ENCODE measurements at places on chromosomes 12 and 14. TPM values are rescaled to one million over a fixed set of nuclear protein-coding genes. Genes with fewer than 3 reads are reported as not detected.

SOAT2 gene
- total RNA-seq = not detected

FGF6 gene
- not detected for total RNA-seq

COA8 gene
- total RNA-seq = 37.8 TPM

SMCO2 gene
- total RNA-seq = not detected

TSHR gene
- not detected for total RNA-seq

ARID2 gene
- 18.3 TPM for total RNA-seq

DNA sequence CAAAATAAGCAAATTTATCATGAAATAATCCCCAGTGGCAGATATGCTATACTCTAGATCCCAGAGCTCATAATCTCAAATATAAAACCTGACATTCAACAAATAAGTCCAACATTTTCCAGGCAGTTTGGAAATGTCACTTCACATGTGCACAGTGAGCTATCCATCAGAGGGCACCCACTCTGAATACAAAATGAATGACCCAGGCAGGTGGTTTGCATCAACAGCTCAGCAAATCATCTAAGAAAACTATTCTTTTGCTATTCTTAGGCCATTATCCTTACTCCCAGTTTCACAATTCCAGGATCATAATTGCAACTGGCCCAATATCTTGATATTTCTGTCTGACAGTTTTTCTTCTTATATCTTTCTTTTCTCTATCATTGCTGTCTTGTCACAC, 38.5 kb downstream of the TRIM9 start:
- no peak for DNase-seq

GRCh38 chr12:42356344-42356743, 30.4 kb downstream of the PPHLN1 start:
- no peak for DNase-seq

DNA sequence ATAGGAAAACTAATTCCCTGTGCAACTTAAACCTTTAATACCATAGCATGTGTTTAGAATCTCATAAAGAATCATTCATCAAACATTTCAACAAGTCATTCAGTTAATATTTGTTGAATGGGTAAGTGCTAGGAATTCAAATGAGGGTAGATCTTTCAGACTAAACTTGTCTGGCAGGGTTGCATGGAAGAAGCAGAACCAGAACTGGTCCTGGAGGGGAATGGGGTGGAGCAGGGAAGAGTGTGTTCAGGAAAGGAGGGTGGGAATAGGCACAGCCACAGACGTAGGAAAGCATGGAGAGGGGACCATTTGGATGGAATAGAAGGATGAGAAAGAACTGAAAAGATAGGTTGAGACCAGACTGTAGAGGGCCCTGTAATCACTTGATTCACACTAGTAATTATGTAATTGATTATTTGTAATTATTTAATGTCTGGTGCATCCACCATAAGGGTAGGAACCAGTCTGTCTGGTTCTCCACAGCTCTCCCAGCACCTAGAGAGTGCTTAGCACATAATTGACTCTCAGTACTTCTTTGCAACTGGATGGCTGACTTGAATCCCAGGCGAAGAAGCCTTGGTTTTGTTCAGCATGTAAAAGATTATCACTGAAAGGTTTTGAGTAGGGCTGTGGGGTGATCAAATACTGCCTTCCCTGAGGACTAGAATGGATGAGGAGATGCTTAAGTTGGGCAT, 3.0 kb upstream of the MAP3K9 start:
- no peak for DNase-seq

- no peak for DNase-seq
These were observed 126.5 kb downstream of the C12orf75 start for GRCh38 chr12:105457026-105457425.

GRCh38 chr14:56027916-56028712, 90.1 kb upstream of the PELI2 start:
- DNase-seq = no peak

DNA sequence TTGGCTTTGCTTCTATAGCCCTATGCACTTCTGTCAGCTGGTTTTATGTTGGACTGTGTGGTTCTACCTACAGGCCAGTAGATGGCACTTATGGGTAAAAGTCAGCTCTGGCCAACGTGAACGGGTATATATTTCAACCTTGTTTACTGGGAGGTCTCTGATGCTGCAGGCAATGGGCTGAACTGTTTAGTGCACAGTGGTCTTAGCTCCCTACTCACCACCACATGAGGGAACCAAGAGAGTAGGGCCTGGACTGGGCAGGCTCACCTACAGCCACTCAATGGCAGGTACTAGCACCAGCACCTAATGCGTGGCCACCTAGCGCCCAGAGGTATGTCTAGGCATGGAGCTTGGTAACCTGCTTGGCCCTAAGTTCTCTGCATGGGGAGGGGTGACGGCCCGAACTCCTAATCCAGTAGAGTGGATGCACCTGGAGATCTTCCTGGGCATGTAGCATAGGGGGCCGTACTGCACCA, 481.8 kb downstream of the TMEM117 start:
- DNase-seq = no peak

DNA sequence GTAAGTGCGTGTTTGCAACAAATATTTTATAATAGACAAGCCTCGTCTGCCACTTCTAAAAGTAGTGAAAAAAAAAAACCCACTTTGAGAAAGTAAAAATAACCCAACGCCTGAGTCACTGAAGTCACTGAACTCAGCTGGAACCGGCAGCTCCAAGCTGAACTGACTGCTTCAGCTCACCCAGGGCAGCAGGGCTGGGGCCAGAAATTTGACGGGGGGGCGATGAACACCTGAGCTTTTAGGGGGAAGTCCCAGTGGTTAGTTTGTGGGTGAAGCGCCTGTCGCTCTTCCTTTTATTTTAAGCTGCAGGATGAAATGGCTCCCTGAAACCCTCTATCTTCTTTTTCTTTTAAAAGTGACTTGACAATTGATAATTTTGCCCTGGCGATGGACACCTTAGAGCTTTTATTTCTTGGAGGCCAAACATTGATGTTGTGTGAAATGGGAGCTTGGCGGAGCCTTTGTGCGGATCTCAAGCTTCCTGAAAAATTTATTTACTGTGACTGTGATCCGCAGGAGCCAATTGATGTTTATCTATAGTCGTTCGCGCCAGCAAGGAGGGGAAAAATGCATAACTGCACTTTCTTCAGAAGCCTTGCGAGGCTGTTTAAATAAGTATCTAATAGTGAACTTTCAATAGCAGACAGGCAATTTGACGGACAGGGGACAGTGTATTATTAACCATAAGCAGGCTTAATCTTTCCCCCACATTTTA, 173.2 kb upstream of the MYL2 start:
- DNase-seq = no peak

DNA sequence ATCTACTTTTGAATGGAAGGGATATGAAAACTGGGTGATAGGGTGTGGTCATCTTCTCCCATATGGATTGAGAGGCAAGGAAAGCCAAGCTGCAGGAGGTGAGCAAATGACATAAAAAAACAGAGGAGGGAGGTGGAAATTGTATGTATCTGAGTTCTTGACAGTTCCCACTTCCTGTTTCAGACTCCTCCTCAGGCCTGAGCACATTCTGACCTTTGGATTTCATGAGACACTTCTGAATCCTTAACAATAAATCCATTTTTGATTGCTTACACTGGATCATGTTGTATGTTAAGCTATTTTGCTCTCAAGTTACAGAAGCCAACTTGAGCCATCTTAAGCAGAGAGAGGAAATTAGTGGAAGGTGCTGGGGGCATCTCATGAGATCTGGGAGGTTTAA, 11.6 kb upstream of the SRSF5 start:
- DNase-seq = no peak

- no peak for DNase-seq
These were observed 3.9 kb upstream of the DNAL1 start for GRCh38 chr14:73640796-73641365.

DNA sequence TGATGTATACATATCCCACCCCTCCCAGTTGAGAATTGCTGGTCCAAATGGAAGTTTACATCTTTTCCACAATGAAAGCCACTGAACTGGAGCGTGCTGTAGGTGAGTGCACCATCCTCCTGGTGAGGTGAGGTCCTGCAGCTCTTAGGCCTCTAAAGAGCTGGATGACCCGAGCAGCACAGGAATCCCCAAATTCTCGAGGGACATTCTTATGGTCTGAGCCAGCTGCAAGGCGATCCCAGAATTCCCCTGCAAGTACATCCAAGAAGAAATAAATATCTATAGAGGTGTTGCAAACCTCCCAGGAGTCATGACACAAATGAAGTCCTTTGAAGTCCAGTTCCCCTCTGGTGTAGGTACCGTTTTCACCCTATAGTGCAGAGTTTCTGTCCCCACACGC, 24.0 kb downstream of the TMEM132C start:
- DNase-seq = no peak

GRCh38 chr14:105840266-105841021, 314.1 kb downstream of the TMEM121 start:
- peak; percentile 10 for DNase-seq

DNA sequence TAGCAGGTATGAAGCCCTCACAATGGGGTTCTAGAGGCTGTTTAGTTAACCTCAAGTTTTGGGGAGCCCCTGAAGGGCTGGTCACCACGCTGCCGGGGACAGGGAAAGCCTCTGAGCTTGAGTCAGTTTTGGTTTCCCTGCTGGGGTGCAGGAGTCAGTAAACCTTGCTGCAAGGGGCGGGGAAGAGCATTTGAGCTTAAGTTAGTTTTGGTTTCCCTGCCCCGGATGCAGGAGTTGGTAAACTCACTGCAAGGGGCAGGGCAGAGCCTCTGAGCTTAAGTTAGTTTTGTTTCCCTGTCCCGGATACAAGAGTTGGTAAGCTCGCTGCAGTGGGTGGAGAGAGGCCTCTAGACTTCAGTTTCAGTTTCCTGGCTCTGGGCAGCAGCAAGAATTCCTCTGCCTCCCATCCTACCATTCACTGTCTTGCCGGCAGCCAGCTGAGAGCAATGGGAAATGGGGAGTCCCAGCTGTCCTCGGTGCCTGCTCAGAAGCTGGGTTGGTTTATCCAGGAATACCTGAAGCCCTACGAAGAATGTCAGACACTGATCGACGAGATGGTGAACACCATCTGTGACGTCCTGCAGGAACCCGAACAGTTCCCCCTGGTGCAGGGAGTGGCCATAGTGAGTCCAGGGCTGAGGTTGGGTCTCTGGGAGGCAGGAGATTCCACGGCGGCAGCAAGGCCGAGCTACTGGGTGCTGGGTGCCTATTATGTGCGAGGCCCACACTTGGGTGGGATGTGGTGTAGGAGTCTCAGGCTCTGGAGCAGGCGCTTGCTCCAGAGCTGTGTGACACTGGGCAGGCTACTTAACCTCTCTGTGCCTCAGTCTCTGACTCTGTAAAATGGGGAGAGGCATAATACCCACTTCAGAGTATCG, at the start of gene OAS2:
Gene OAS2, plus strand, starts transcription at position 357 of the 878 bp plus-strand sequence. Its CDS starts 90 bp downstream, at position 447.
- DNase-seq = peak; percentile 78

GRCh38 chr12:26954027-26954426, 15.8 kb downstream of the FGFR1OP2 start:
- no peak for DNase-seq

Measured in left cardiac atrium (tissue), 4 donors.